ENCODE measurements at places on chromosomes 16 and 17.

GRCh38 chr17:50198026-50198669, 3.3 kb downstream of the COL1A1 start:
- no peak for DNase-seq

DNA sequence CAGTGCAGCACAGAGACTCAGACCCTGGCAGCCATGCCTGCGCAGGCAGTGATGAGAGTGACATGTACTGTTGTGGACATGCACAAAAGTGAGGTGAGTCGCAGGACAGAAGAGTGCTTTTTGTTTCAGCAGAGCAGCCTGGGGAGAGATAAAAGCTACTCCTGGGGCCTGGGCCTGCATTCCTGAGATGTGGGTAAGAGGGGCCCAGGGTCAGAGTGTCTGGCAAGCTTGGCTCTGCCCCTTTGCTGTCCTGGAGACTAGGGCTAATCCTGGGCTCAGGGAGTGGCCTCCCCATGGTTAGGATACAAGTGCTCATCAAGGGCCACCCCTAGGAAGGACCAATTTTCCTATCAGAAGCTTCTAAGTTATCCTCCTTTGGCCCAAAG, 4.8 kb upstream of the ERBB2 start:
- no peak for DNase-seq

DNA sequence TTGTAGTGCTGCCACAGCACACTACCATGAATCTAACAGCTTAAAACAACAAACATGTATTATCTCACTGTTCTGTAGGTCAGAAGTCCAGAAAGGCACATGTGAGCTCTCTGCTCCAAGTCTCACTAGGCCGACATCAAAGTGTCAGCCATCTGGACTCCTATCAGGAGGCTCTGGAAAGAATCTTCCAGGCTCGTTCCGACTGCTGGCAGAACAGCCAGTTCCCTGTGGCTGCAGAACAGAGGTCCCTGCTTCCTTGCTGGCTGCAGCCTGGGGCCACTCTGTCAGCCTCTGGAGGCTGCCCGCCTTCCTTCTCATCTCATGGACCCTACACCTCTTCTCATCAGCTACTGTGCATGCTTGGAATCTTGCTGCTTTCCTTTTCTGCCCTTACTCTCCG, 168.9 kb downstream of the CBLN1 start:
- no peak for DNase-seq

- no peak for DNase-seq
These were observed 14.4 kb downstream of the KIF2B start for GRCh38 chr17:53837131-53837530.

DNA sequence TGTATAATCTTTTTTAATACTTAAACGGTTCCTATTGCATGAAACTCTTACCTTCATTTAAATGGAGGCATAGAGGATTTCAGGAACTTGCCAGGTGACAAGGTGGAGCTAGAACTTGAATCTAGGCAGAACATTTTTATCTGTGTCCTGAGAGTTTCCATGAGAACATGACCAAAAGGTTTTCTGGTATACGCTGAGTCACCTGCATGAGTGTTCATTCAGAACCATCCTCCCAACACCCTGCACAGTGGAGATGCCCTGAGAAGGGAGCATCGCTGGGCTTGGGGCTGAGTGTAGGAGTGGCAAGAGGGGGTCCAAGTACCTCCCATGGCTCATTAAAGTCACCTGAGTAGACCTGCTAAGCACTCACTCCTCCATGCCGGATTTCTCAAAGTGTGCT, 169.7 kb upstream of the CACNG5 start:
- no peak for DNase-seq

DNA sequence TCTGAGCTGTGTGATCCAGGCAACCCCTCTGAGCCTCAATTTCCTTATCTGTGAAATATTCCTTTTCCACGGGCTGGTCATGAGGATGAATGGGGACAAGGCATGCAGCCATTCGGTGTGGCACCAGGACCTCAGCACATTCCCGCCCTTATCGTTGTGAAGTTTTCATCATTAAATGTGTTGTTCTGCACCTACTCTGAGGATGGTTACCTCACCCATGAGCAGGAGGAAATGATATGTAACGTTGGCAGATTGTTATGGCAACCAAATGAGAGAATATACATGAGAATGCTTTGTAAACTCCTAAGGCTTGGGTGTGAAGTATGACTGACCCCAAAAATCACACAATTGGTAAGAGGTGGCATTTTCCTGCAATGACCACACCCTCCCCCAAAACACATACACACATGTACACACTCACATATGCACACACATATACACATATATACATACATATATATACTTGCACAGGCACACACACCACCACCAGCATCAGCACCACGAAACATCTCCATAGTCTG, 39.5 kb downstream of the SMARCE1 start:
- DNase-seq, result no peak

GRCh38 chr17:6376931-6377361, 58.0 kb downstream of the AIPL1 start:
- no peak for DNase-seq

DNA sequence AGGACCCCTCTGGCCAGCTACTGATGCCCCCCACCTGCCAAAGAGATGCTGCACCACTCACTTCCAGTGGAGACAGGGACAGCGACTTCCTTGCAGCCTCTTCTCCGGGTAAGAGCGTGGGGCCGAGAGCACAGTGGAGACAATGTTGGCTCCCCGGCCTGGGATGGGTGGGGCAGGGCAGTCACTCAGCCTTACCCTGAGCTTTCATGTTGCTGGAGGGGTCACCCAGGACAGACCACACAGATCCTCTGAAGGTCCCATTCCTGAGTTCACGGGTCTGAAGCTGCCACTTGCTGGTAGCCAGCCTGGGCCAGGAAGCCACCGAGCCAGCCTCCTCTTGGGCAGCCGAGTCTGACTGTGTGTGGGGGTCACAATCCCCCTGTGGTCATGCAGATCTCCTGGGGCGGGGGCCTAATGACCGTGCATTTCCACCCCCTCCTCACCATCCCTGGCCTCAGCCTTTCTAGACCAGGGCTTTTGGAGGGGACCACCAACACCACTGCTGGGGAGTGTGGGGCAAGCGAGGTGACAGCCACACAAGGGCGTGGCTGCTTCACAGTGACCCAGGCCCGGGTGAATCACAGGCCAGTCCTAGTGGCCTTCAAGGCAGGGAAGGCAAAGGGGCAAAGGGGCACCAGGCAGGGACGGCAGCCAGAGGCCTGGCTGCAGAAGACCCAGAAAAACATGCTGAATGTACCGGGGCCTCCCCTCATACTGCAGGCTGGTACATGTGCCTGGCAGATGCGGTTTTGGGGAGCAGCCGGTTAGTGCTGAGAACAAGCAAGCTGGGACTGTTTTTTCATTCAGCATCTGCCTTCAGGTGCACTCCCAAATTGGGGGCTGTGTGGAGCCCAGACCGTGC, 10.4 kb downstream of the TAF1C start:
- no peak for DNase-seq

- DNase-seq, result no peak
These were observed 38.7 kb upstream of the IL21R start for GRCh38 chr16:27363246-27363632.

DNA sequence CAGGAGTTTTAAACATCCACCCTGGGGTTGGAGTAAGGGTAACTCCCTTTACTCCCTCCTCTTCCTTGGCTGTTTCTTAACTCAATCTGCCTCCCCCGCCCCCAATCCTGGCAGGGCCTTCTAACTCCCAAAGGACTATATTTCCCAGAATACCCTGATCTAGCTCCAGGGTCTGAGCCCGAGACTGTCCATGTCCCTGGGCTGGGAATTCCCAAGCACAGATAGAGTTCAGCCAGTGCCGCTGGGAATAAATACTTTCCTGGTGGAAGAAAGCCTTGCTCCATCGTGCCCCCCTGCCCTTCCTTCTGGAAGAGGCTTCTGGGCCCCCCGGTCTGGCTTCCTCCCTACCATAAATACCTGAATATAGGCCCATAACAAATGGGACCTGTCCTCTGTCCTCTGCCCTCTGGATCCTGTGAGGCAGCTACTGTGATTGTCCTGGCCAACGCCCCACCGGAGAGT, 10.2 kb downstream of the BAHCC1 start:
- DNase-seq, result no peak

GRCh38 chr16:75593825-75594820, 27.9 kb downstream of the GABARAPL2 start:
- DNase-seq, result no peak

GRCh38 chr16:66489818-66490217, 60.1 kb downstream of the TK2 start:
- no peak for DNase-seq

GRCh38 chr16:67499106-67499505, 15.8 kb upstream of the AGRP start:
- DNase-seq, result no peak

GRCh38 chr16:54248863-54249710, 37.5 kb downstream of the IRX3 start:
- no peak for DNase-seq

DNA sequence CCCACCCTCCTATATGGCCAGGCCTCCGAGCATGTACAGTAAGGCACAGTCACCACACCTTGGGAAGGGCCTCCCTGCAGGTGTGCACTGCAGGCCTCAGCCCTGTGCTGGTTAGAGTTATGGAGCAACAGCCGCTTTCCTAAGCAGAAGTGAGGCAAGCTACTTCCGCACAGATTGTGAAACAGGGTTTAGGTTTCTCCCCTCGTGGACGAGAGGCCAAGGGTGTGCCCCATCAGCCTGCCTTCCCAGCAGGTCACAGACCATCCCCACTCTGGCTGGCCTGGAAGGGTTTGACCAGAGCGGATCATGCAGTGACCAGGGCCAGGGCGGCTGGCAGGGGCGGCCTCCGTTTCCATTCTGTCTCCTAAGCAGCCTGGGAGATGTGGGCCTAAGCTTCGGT, 4.7 kb downstream of the MSRB1 start:
- no peak for DNase-seq

DNA sequence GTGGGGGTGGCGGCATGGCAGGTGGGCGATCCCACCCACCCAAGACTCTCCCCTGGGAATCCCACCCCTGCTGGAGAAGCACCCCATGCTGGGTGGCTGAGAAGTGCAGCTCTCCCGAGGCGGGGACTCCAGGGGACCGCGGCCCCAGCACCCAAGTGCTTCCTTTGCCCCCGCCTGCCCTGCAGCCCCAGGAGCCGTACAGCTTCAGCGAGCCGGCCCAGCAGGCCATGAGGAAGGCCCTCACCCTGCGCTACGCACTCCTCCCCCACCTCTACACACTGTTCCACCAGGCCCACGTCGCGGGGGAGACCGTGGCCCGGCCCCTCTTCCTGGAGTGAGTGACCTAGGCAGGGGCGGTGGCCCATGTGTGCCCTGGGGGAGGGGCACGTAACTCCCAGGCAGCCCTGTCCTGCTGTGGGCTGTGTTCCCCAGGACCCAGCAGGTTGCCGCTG, 11.7 kb downstream of the GAA start:
- DNase-seq, result no peak

- no peak for DNase-seq
These were observed 488.0 kb upstream of the C16orf82 start for GRCh38 chr16:26578748-26579147.

DNA sequence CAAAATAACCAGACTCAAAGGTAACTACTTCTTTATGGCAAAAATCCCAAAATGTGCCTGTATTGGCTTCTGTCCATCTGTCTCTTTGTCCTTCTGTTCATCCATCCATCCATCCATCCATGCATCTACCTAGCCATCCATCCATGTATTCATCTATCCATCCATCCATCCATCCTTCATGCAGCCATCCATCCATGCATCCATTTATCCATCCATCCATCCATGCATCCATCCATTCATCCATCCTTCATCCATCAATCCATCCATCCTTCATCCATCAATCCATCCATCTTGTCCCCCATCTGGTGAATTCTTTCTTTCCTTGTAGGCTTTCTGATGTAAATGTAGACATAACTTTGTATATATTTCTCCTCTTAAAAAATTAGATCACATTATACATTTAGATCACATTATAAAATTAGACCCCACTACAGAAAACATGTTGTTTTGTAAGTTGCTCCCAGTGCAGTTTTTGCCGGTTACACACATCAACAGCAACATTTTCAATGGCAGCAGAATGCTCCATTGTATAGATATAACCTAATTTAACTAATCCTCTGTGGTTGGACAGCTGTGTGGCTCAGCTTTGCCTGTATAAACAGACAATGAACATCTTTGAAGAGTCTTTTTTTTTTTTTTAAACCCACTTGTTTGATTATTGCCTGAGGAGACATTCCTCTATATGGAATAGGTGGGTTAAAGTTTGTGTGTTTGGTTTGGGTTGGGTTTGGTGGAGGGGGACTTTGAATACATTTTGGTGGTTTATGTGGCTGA, 72.0 kb downstream of the MSI2 start:
- no peak for DNase-seq

DNA sequence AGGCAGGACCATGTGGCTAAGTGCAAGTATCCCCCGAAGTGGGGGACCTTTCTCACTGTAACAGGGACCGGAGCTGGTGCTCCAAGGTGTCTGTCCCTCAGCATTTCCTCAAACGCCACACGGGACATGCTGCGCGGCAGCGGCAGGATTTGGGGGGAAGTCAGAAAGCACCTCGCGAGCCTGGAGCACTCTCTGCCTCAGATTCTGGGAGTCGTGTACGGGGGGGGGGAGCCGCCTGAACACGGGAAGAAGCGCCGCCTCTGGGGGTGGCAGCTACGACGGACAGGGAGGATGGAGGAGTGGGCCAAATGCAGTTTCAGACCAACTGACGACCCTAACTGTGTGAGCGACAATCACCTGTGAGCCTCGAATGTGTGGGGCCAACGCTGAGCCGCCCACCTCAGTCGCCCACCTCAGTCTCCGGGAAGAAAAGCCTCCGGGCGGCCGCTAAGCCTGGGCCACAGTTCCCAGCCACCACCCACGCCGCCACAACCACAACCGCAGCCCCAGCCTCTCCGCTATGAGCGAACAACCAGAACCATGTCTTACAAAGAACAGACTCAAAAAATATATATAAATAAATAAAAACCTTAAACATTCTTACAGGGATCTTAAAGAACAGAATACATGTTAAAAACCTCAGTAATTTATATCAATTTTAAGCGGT, 8.8 kb upstream of the TRAP1 start:
- no peak for DNase-seq

DNA sequence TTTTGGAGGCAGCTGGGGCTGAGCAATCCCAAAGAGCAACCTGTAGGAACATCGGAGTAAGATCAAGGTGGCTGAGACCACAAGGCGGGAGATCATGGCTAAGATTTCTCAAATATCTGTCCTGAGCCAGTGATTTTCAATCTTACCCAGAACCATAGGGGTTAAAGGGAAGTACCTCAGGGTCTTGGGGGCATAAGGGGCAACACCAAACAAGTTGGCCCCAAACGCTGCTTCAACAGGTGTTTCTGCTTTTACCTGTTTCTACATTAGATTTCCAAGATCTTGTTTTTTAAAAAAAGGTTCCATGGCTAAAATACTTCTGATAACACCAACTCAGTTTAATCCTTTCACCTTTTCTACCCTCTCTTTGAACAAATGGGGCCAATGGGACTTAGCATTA, 2.6 kb upstream of the UNC119 start:
- DNase-seq, result no peak

DNA sequence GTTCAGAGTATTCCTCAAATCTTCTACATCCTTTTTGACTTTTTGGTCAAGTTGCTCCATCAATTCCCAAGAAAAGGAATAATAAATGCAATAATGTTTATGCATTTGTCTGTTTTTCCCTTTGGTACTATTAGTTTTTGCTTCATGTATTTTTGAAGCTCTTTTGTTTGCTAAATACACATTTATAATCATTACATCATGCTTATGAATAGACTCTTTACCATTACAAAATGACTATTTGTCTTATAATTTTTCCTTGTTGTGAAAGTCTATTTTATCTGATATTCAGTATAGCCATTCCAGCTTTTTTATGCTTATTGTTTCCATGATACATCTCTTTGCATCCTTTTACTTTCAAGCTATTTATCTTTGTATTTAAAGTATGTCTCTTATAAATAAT, 41.2 kb downstream of the CEP112 start:
- DNase-seq, result no peak

- no peak for DNase-seq
These were observed 2.2 kb downstream of the KCNH6 start for GRCh38 chr17:63525190-63525946.
